ENCODE measurements at places on chromosomes 3 and 15. TPM values are rescaled to one million over a fixed set of nuclear protein-coding genes. Genes with fewer than 3 reads are reported as not detected.

- no peak for DNase-seq
Observed at GRCh38 chr3:177124882-177125281, 72.4 kb downstream of the TBL1XR1 start.

GRCh38 chr3:124697302-124697701 lies 33.0 kb upstream of the UMPS start:
- no peak for DNase-seq

- no peak for DNase-seq
Observed at GRCh38 chr3:192825657-192826200, 91.9 kb downstream of the MB21D2 start.

DNA sequence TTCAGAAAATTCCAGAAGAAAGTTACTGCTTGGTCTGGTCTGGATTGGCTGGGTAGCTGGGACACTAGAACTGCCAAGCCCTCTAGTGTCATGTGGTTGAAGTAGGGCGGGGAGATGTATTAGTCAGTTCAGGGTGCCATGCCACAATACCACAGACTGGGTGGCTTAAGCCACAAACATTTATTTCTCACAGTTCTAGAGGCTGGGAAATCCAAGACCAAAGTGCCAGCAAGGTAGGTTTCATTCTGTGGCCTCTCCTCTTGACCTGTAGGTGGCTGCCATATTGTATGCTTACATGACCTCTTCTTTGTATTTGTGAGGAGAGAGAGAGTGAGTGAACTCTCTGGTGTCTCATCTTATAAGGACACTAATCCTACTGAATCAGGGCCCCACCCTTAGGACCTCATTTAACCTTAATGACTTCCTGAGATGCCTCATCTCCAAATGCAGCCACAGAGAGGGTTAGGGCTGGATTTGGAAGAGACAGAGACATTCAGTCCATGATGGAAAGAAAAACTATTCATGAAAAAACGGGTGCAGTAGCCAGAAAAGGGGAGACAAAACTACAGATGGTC lies 18.1 kb upstream of the ZSCAN2 start:
- DNase-seq = no peak

- no peak for DNase-seq
Observed at GRCh38 chr3:105594219-105594618, 227.5 kb downstream of the ALCAM start.

DNA sequence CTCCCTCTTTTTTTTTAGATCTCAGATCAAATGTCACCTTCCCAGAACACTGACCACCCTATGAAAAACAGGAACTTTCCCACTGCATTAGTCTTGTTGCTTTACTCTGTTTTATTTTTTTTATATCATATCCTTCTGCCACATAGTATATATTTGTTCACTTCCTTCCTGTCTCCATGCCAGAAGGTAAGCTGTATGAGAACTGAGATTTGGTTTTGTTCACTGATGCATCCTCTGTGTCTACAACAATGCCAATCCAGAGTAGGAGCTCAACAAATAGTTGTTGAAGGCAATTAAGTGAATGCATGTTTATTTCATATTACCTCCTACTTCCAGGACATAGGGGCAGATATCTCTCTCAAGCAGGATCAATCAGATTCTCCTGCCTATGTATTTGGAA lies 114.4 kb downstream of the TPRG1 start:
- DNase-seq = no peak

DNA sequence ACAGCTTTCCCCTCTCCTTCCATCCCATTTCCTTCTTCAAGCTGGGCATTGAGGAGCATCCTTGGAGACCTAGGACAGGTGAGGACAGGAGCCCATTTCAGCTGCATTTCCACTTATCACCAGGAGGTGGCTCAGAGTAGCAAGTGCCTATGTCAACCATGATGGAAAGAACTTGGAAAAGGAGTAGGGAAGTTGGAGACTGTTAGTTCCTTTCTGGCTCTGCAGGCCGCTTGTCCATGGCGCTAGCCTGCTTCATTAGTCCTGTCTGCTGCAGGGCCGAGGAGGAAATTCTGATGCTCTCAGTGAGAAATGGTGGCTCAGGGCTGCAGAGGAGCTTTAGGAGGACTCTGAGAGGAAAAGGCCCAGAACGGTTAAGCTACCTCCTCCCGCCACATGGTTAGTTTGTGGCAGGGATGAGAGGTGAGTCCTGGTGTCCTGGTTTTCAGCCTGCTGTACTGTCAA lies 7.0 kb upstream of the CD276 start:
- peak; percentile 81 for DNase-seq

- no peak for DNase-seq
Observed at GRCh38 chr15:49706805-49707204, 86.0 kb downstream of the DTWD1 start.

GRCh38 chr3:121430664-121431215 lies 115.0 kb downstream of the POLQ start:
- no peak for DNase-seq

- DNase-seq = no peak
Observed at GRCh38 chr3:33312361-33312760, 35.1 kb downstream of the FBXL2 start.

The RPP25 gene
- total RNA-seq = 3.3 TPM

The ALG1L2 gene
- total RNA-seq = not detected
